ENCODE measurements at places on chromosomes 4 and X. TPM values are rescaled to one million over a fixed set of nuclear protein-coding genes. Genes with fewer than 3 reads are reported as not detected.

The SMPX gene
- not detected for total RNA-seq

The EPGN gene
- total RNA-seq: not detected

The ANXA10 gene
- not detected for total RNA-seq

The ADH1B gene
- not detected for total RNA-seq

The SHROOM3 gene
- 32.9 TPM for total RNA-seq

The SYTL5 gene
- 2.2 TPM for total RNA-seq

The TRIM75 gene
- not detected for total RNA-seq

The USP27X gene
- 13.1 TPM for total RNA-seq

Data from parietal lobe (tissue), 2 donors.